Activated CD4-positive, alpha-beta T cell treated with anti-CD3 and anti-CD28 coated beads, Interleukin-2, amount 50 U/mL, for 24 hours (primary cell): ENCODE measurements at places on chromosomes 12 and 14.

DNA sequence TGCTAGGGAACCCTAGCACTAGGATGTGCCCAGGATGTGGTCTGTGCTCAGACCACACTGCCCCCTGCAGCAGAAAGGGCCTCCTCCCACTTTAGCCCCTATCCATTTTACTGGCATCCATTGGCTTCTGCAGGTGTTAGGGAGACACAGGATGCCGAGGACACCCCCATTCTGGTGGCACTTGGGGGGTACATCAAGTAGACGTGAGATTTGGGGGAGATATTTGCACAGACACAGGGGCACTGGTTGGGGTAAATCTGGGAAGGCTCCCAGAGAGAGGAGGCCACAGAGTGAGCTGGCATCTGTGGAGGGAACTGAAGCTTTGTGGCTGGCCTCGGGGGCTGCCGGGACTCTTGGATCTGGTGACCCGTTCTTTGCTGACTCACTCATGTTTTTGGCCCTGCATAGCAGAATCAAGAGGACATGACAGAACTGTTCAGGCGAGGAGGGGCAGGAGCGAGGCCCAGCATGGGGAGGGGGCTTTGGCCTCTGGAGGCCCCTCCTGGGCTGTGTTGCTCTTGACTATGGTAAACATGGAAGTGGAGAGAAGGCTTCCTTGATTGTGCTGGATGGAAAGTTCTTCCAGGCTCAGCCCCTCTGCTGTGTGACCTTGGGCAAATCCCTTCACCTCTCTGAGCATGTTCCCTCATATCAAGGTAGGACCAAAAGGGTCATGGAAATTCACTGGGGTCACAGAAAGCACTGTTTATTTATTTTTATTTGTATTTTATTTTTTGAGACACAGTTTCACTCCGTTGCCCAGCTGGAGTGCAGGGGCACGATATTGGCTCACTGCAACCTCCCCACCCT is 1.8 kb downstream of the PLBD2 start:
- DNase-seq = no peak

GRCh38 chr12:59916988-59917387 is 321.2 kb downstream of the SLC16A7 start:
- DNase-seq = no peak

DNA sequence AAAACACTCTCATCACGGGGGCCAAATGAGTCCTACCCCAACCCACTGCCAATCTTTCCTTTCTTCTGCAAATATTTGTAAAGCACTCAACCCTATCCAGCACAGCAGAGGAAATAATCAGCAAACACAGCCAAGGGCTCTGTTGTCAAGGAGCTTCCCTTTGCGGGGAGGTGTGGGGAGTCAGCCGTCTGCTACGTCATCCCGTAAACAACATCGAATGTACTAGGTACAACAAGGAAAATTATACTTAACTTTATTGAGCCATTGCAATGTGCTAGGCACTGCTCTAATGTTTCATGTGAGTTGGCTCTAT is 22.8 kb downstream of the TMEM63C start:
- no peak for DNase-seq

DNA sequence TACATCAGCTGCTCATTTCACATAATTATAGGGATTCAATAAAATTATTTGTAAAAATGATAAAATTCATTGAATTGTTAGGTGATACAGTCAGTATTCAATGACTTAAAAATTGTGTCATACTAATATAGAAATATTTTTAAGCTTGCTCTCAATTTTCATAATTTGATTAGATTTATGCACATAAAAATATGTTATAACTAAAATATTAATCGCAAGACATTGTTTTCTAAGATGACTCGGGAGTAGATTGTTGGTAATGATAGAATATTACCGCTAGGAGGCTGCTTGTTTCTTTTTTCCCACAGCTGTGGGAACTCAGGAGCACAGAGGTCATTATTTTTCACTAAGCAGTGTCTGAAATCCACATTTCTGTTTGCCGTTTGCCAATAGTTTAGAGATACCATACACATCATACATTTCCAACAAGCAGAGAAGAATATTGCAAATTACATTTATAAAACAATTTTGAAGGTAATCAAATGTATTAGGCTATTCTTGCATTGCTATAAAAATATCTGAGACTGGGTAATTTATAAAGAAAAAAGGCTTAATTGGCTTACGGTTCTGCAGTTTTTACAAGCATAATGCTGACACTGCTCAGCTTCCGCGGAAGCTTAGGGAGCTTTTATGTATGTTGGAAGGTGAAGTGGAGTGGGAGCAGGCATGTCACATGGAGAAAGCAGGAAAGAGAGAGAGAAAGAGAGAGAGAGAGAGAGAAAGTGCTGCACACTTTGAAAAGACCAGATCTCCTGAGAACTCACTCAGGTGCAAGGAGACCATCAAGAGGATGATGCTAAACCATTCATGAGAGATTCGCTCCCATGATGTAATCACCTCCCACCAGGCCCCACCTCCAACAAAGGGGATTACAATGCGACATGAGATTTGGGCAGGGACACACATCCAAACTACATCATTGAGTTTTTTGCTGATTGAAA is 9.2 kb downstream of the CD69 start:
- DNase-seq = no peak

DNA sequence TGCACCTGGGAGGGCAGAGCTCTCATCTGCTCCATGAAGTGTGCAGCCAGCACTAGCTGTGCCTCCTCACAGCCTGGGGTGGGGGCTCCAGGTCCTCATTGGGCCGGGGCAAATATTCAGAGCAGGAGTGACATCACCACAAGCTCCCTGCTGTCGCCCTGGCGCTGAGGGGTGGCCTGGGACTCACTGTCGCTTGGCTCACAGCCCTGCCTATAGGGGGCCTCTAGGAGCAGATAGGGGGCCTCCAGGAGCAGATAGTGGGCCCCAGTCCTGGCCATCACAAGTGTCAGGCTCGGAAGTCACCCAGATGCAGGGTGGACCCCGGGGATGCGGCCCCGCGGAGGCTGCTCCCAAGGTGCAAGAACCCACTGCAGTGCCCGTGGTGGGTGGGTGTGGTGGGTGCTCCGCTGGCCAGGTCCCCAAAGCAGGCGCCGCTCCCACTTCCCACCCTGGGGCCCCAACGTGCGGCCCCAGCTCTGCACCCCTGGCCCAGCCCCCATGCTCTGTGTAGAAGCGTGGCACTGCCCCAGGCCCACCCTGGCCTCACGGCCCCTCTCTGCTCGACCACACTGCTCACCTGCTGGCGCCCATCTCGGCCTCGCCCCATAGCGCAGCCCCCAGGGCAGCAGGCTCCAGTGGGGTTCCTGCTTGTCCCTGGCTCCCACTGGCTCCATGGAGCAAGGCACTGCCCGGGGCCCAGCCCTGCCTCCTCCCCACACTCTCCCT is 18.0 kb downstream of the SYNJ2BP start:
- no peak for DNase-seq

GRCh38 chr14:20742132-20742531 is 3.6 kb upstream of the EDDM3A start:
- no peak for DNase-seq

- DNase-seq = no peak
Observed at GRCh38 chr12:104520242-104520900, 63.6 kb downstream of the CHST11 start.
